GM19239 (cell line): ENCODE measurements at places on chromosomes 11 and 22.

DNA sequence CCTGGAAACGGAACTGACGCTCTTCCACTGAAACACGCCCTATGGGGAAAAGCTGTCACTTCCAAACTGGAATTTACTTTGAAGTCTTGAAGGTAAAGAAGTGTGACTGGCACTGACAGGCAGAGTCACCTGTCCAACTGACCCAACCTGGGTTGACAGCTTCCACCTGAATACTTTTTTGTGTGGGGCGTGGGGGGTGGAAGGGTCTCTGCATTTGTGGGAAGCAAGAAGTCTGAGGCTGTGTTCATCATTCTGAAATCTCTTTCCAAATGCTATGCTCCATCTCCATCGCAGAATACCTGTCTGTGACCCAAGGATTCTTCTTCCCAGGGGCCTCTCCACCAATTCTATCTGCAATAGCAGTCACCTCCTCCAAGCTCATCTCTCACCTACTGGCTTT is 7.8 kb downstream of the IFT27 start:
- DNase-seq, result no peak

GRCh38 chr22:39176143-39176713 is 23.7 kb upstream of the CBX7 start:
- no peak for DNase-seq

DNA sequence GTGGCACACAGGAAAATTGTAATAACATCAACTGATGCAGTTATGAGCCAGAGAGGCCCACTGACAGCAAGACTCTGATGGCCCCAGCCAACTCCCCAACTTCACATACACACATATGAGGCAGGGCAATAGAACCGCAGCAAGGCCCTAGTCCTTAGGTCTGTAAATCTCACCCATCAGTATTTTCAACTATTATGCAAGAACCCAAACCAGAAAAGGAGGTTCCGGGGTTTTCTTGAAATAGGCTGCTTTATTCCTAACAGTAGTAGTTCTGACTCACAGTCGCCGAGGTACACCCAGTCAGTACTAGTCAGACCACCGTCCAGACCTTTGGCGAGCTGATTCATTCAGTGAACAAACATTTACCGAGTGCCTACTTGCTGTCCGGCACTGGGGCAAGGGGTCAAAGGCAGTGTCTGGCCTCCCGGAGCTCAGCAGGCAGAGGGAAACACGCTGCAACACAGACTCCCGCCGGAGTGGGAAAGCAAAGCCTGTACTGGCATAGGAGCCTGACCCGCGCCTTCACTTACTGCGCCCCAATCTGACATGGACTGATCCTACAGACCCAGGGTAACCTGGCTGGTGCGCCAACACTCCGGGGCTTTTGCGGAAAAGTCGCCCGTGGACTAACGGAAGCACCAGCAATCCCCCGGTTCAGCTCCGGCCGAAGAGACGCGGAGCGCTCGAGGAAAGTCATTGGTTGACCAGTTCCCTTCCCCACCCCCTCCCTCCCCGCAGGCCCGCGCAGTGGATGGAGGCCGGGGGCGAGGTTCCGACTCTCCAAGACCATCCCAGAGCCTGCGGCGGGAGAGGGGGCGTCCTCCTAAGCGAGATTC is 1.3 kb downstream of the PLEKHA7 start:
- no peak for DNase-seq

- no peak for DNase-seq
These were observed 29.3 kb upstream of the PRDM10 start for GRCh38 chr11:130031945-130032344.

DNA sequence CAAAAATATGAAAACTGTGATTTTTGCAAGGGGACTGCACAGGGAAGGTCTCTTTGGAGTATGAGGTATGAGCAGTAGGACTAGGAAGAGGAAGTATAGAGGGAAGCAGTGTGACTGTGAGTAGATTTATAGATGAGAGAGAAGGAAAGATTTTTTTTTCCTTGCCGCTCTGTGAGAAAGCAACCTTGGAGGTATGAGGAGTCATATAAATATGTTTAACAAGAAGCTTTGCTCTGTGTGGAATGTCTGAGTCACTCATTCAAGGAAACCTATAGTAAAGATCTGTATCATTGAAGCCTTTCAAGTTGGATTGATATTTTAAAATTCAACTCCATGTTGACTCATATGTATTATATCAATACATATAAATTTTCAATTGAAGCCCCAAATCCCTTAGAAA is 26.2 kb downstream of the DNHD1 start:
- DNase-seq, result no peak

DNA sequence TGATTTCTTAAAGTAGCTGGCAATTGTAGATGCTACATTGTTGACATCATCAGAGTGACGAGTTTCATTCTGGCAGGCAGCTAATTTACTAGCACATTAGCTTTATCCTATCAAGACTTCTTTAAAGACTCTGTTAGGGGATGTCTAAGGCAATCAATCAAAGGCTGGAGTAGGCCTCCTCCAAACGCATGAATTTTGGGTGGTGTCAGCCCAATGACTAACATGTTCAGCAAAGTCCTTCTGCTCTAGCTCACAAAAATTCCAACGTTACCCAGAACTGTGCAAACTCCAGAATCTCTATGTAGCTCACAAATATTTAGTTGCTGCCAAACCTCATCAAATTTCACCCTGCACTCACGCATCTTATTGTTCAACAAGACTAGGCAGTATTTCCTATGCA is 395.6 kb downstream of the DLG2 start:
- DNase-seq, result no peak

- DNase-seq, result no peak
These were observed 81.9 kb upstream of the CRTAM start for GRCh38 chr11:122756417-122756816.

GRCh38 chr11:125345421-125346178 is 150.5 kb downstream of the FEZ1 start:
- DNase-seq, result peak; percentile 36

DNA sequence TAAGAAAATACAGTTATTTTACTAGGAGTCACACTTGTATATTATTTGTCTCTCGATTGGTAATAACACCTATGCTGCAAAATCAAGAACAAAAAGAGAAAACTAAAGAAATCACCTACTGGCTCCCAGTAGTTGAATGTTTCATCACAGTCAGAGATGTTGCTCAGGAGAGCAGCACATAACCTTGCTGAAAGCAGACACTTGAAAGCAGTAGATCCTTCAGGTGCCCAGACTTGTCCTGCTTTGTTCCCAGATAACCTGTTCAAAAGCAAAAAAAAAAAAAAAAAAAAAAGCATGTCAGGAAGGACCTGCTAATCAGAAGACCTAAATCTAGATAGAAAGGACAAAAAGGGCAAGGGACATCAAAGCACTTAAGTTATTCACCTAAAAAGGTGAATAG is 1.3 kb downstream of the ALG9 start:
- no peak for DNase-seq

DNA sequence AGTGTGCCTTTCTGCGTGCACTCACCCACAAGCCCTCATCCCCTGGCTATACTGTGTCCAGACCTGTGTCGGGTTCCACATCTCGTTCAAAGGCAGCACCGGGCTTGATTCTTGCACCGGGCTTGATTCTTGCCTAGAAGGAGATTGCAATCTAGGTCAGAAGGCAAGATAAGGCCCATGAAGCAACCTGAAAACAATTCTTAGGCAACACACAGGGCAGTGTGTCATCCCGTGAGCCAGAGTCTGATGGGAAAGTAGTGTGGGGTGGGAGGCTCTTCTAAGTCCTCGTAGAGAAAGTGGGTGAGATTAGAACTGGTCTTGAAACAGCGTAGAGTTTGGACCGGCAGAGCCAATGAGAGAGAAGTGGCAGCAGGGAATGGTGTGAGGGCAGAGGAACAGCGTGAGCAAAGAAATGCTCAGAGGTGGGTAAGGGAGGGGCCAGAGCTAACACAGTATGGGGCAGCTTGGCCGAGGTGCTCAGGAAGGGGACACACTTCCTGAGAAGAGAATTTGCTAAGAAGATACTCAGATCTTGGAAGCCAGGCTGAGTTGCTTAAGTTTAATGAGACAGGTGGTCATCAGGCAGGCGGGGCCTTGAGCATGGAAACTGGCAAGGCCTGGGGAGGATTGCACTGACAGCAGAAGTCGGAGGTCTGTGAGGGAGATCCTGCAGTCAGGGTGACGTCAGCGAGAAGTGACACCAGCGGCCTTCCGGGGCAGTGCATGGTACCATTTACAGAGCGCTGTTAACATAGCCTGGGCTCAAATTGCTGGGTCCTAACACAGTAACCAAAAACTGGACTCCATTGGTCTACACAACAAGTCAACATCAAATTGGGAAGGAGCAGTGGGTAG is 40.7 kb upstream of the DKK3 start:
- no peak for DNase-seq

- DNase-seq, result no peak
These were observed 690 bp upstream of the UVRAG start for GRCh38 chr11:75814363-75814676.

- DNase-seq, result no peak
These were observed 5.2 kb downstream of the LGR4 start for GRCh38 chr11:27467181-27467913.

- no peak for DNase-seq
These were observed 40.2 kb upstream of the PRODH start for GRCh38 chr22:18976197-18976751.

DNA sequence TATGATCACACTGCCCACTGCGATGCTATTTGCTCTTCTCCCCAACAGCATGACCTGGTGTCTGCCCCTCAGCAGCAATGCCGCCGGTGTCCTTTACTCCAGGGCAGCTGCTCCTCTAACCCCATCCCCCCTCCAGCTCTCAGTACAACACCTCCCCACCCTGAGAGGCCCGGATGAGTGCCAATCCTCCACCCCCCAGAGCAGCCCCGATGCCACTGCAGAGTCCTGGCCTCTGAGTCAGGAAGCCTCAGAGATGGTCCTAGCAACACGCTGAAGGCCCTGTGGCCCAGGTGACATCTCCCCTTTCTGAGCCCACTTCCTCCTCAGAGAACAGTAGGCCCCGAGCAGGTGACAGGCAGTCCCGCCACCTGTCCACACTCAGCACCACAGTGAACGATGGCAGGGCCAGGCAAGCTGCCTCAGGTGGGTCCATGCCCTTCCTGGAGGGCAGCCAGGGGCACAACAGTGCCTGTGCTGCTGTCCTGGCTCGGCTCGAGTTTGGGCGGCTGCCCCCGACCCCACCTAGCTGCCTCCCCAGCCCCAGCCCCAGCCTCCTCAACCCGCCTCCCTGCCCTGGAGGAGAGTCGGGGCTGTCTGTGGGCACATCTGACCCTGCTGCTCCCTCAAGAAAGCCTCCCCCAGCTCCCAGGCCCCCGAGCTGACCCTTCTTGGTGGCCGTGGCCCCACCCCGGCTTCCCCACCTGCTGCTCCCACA is 3.9 kb upstream of the NDUFS8 start:
- DNase-seq, result no peak

DNA sequence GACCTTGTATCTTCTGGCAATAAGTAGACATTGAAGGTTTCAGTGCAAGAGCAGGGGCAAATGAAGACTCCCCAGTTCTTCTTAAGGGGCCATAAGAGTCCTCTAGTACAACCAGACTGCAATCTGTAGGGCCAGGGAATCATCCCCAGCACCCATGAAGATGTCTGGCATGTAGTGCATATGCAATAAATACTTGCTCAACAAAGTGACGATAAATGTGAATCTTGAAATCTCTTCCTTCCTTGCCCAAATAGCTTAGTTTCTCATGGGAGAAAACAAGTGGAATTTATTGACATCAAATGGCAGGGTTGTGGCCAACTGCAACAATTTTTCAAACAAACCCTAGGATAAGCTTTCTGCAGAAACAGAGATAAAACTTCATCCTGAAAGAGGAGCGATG is 107.6 kb downstream of the ABTB2 start:
- no peak for DNase-seq

DNA sequence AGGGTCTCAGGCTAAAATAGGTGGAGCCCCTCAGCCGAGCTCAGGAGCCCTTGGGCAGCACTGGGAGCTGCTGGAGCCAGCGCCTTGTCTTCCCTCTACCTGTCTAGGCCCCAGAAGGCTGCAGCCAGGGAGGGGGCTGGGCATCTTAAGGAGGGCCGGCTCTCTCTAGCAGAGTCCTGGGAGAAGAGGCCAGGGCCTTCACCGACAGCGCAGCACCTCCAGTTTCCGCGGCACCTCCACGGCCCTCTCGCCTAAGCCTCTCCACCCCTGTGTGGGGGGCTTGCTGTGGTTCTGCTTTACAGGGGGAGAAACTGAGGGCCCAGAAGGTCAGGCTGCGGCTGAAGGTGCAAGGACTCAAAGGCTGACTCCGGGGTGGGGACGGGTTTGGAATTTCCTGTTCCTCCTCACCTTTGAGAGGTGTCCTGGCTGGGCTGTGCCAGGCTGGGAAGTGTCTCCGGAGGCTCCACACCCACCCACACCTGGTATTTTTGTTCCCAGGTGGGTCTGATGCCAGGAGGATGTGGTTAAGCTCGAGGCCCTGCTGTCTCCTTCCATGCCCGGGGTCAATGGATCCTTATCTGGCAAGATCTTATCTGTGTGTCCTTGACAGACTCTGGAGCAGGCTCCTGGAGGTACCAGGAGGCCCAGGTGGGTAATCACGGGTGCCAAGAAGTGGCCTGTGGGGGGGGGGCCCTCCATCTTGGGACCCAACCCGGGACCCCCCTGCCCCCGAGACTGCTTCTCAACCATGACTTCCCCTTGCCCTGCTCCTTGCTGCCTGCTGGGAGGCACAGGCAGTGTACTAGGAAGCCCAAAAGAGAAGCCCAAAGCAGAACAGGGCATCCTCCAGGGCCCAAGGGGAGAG is 95.3 kb upstream of the FGF3 start:
- no peak for DNase-seq

- DNase-seq, result no peak
These were observed 117.4 kb downstream of the DBX1 start for GRCh38 chr11:20042811-20043341.

- DNase-seq, result no peak
These were observed 6.5 kb downstream of the VSTM5 start for GRCh38 chr11:93843906-93844305.

- DNase-seq, result no peak
These were observed 3.4 kb downstream of the KIAA0930 start for GRCh38 chr22:45237065-45237990.

DNA sequence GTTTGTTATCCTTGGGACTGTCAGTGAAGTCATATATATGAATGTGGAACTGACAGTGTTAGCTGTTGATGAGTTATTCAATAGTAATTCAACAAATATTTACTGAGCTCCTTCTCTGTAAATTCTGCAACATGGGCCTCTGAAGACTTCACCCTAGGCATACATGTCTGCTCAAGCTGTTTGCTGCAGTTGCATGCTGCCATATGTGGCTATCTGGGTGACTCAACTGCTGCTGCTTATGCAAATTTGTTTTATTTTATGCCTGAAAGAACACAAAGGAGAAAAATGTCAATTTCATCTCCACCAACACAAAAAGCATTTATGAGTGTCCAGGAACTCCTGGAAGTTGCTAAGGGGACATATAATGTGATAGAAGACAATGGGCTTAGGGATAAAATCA is 417.6 kb downstream of the AASDHPPT start:
- no peak for DNase-seq

DNA sequence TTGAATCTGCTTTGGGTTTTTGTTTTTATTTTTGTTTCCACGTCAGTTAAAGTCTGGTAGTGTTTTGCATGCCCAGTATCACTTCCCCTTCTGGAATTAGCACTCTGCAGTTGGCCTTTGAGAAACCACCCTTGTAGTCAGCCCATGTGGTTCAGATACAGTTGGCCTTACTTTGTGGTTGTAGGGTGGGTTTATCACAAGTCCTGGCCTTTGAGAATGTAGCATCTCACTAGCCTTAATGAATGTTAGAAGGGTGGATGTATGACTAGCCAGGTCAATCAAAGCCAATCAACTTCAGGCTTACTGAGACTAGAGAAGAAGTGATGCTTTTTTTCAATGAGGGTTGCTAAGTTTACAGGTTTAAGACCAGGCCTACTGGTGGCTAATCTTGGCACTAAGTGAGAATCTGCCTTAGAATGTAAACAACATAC is 19.8 kb downstream of the ARL14EP start:
- peak; percentile 40 for DNase-seq

GRCh38 chr11:9817191-9817590 is 153.3 kb downstream of the SWAP70 start:
- DNase-seq, result no peak

- no peak for DNase-seq
These were observed 201.1 kb upstream of the LRRC4C start for GRCh38 chr11:41660585-41660984.
